ENCODE measurements at places on chromosomes 4 and X. TPM values are rescaled to one million over a fixed set of nuclear protein-coding genes. Genes with fewer than 3 reads are reported as not detected.

PDCL2 gene
- total RNA-seq: not detected

XKRX gene
- total RNA-seq: not detected

DDX53 gene
- not detected for total RNA-seq

RFC1 gene
- 40.8 TPM for total RNA-seq
